ENCODE measurements at places on chromosomes 1 and 21.
A peak's percentile ranks its signal among the peaks of the same experiment; 100 is the strongest.

DNA sequence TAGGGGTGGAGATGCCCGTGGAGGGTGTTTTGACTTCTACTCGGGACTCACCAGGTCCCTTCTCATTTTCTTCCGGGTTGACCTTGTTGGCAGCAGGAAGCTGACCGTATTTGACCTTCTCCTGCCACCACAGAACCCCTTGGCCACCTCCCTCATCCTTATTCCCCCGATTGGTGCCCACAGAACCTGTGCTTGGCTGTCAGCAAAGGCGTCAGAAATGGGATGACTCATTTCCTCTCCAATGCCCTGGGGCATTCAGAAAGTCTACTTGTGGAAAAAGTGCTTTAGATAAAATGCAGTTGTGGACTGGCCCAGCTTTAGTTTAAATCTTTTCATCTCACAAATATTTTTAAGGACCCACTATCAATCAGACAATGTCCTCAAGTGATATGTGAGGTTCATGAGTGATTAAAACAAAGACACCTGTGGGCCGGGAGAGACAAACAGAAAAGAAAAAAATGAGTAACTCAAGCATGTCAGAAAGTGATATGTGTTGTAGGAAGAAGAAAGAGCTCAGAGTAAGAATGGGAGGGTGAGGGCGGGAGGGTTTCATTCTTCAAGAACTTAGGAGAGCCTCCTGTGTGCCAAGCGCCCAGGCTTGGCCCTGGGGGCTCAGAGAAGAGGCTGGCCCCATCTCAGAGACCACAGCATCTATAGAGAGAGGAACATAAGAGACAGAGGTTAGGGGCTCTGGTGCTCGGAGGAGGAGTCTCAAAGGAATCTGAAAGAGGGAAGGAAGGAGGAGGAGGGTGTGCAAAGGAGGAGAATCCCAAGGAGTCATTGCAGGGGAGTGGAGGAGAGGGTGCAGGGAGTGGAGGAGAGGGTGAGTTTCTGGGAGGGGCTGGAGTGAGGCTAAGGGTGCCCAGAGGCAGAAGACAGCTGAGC, 221.6 kb upstream of the VAMP3 start:
- DNase-seq, result peak; percentile 51
- H3K36me3 ChIP-seq, result no peaks in the 10 kb centered on the region
- H3K27me3 ChIP-seq, result no peaks in the 10 kb centered on the region
- no peak overlapping the region for H3K4me3 ChIP-seq
- H3K27ac ChIP-seq, result no peak overlapping the region

DNA sequence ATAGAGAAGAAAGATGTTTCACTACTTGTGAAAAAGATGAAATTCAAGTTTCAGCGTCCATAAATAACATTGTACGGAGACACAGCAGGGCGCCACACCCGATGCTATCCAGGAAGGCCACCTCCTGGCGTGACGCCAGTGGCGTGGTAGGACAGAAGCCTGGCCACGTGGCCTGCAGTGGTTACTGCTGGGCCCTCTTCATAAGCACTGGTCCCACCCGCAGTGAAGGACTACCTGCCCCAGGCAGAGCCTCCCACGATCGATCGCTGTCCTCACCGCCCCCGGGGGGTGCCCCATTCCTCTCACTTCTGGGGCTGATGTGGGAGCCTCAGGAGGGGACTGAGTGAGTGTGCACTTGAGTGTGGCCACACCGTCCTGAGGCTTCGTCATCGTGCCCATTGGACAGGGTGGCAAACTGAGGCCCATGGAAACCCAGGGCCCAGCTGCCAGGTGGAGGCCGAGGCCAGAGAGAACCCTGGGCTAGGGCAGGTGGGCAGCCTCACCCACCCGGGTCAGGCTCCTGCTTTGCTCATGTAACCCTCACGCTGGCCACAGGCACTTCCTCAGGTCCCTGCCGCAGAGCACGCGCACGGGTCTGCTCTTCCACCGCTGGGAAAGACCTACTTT, 11.7 kb upstream of the HES5 start:
- no peaks in the 10 kb centered on the region for H3K36me3 ChIP-seq
- H3K27ac ChIP-seq, result no peak overlapping the region
- no peak overlapping the region for H3K4me3 ChIP-seq
- H3K27me3 ChIP-seq, result no peaks in the 10 kb centered on the region
- no peaks in the 10 kb centered on the region for H3K4me1 ChIP-seq

DNA sequence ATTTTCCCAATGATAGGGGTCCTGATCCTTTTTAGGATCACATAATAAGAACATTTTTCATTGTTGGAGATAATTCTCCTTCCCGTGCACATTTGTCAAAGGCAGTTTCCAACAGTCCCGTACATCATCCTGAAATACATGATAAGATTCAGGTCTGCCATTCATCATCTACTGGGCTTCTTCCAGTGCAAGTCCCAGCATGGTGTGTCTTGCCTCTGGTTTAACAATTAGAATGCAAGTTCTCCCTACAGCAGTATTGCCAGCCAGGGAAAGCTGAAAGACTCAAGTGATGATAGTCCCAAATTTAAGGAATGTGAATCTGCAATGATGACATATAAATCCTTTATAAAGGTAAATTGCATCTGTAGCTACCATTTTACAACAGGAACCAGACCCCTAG, 146.2 kb downstream of the DAB1 start:
- no peak overlapping the region for H3K27ac ChIP-seq
- no peaks in the 10 kb centered on the region for H3K27me3 ChIP-seq
- H3K4me3 ChIP-seq, result no peak overlapping the region
- no peaks in the 10 kb centered on the region for H3K4me1 ChIP-seq

DNA sequence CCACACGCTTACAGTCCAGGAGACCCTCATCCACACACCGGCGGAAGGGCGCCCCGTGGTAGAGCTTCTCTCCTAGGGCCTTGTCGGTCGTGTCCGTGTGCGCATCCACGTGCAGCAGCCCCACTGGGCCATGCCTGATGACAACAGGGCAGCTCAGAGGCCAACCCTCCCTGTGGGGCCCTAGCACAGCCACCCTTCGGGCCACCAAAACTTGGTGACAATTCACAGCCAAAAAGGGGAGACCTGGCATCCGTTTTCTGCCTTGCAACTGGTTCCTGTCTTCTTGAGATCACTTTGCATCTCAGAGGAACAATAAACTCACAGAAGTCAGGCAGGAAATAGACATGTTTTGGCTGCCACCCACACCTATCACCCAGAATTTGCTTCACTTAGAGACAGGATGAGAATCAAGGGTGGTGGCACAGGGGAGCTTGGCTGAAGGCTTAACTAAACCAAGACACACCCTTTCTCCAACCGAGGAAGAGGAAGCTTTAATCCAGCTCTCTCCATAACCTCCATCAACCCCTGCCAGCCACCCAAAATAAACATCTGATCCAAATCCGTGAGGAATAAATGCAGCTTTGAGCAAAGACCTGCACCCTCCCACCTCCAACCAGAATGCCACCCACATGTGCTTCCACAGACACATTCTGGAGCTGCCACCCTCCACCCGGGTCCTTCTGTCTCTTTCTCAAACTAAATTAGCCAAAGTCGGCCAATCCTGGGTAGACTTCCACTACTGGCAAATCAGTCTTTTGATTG, 5.7 kb downstream of the AGMAT start:
- no peaks in the 10 kb centered on the region for H3K36me3 ChIP-seq
- H3K27me3 ChIP-seq, result no peaks in the 10 kb centered on the region
- no peaks in the 10 kb centered on the region for H3K4me1 ChIP-seq
- no peak for DNase-seq
- H3K4me3 ChIP-seq, result no peak overlapping the region

DNA sequence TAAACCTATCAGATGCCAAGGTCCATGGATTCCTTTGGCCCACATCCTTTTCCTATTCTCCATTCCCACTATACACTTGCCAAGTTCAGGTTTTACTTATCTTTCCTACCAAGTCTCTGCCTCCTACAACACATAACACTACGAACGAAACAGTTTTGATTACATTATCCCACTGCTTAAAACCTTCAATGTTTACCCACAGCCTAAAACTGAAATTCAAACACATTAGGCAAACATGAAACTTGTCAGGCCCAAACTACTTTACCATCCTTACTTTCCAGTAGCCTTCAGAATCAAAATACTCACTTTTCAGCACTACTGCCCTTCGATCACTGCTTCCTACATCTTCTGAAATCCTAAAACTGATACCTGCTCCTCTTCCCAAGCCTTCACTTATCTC, 3.0 kb downstream of the SCAF4 start:
- H3K27ac ChIP-seq, result no peak overlapping the region
- peaks cover 6% of the 10 kb centered on the region for H3K4me1 ChIP-seq
- no peak overlapping the region for H3K4me3 ChIP-seq
- DNase-seq, result no peak
- H3K27me3 ChIP-seq, result no peaks in the 10 kb centered on the region
- H3K36me3 ChIP-seq, result no peaks in the 10 kb centered on the region

- H3K27ac ChIP-seq, result no peak overlapping the region
- H3K4me1 ChIP-seq, result no peaks in the 10 kb centered on the region
- no peaks in the 10 kb centered on the region for H3K27me3 ChIP-seq
- no peak overlapping the region for H3K4me3 ChIP-seq
- H3K36me3 ChIP-seq, result no peaks in the 10 kb centered on the region
- DNase-seq, result no peak
These were observed 223.1 kb downstream of the RPS6KC1 start for GRCh38 chr1:213274140-213274539.

- H3K4me3 ChIP-seq, result no peak overlapping the region
- H3K27me3 ChIP-seq, result no peaks in the 10 kb centered on the region
- H3K27ac ChIP-seq, result no peak overlapping the region
- DNase-seq, result no peak
- no peaks in the 10 kb centered on the region for H3K4me1 ChIP-seq
These were observed 57.0 kb downstream of the LRRC53 start for GRCh38 chr1:74455390-74455789.

GRCh38 chr1:47190857-47191256, 1.0 kb upstream of the PDZK1IP1 start:
- no peak overlapping the region for H3K4me3 ChIP-seq
- peak; percentile 60 for DNase-seq
- peaks cover 3% of the 10 kb centered on the region for H3K4me1 ChIP-seq
- H3K27me3 ChIP-seq, result no peaks in the 10 kb centered on the region

GRCh38 chr1:233172201-233172600, 123.3 kb downstream of the PCNX2 start:
- H3K27ac ChIP-seq, result no peak overlapping the region
- no peak overlapping the region for H3K4me3 ChIP-seq
- H3K36me3 ChIP-seq, result no peaks in the 10 kb centered on the region

DNA sequence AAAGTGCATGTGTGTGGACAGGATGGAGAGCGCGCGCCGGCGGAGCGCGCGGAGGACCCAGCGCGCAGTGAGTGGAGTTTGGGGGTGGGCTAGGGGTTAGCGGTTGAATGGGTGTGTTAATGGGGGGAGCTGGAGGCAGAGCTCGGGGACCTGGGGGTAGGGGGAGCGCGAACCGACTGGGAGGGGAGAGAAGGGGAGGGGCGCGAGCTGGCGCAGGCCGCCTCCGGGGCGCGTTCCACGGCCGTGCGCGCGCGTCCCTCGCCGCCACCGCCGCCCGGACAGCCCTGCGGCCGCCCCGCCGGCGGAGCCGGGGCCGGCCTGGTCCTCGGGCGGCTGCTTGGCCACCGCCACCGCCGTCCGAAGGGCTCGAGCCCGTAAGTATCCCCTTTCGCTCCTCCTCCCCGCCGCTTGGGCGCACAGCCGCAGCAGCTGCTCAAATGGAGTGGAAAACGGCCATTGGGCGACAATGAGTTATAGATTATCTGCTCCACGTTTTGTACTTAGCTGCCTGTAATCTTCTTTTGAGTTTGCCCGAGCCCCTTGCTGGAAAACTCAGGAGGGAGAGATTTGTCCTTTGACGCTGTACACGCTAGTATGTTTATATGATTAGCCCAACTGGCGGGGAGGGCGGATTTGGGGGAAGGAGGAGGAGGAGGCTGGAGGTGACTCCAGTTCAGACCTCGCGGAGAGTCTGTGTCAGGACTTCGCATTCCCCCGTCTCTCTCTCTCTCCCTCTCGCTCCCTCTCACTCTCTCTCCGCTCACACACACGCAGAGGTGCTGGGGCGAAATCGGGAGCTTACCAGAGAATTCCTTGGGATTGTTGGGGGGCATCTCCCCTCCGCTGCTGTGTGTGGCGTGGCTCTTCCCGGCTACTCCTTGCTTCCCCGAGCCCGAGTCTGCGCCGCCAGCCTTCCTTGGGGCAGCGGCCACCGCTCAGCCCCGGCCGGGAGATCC, at the start of gene ADGRL2:
Gene ADGRL2 (plus strand): TSS at position 240 of the 956 bp plus-strand sequence. CDS start 36,051 bp downstream, outside the sequence.
- peak; percentile 91 for DNase-seq
- no peaks in the 10 kb centered on the region for H3K27me3 ChIP-seq
- peak within 1 kb of the TSS; percentile 96 for H3K4me3 ChIP-seq
- peak within 1 kb of the TSS; percentile 91 for H3K27ac ChIP-seq

GRCh38 chr21:45376459-45377324, 28.3 kb upstream of the COL18A1 start:
- H3K27me3 ChIP-seq, result no peaks in the 10 kb centered on the region
- H3K4me1 ChIP-seq, result no peaks in the 10 kb centered on the region
- peak; percentile 12 for DNase-seq
- no peak overlapping the region for H3K4me3 ChIP-seq

DNA sequence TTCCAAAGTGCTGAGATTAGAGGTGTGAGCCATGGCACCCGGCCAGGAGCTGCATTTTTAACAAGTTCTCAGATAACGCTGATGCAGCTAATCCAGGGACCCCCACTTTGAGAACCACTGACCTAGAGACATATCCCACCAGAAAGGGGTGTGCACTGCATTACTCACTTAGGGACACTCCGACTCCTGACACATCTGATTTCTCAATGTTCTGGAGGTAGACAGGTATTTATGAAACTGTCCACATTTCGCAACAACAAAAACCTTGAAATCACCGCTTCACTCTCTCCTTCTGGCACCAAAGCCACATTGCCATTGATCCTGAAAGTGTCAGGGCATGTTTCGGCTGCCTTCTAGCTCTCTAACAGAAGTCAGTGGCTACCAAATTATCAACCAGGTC, 23.2 kb upstream of the CAMTA1 start:
- H3K4me3 ChIP-seq, result no peak overlapping the region
- H3K36me3 ChIP-seq, result no peaks in the 10 kb centered on the region
- H3K27ac ChIP-seq, result no peak overlapping the region
- H3K4me1 ChIP-seq, result no peaks in the 10 kb centered on the region

DNA sequence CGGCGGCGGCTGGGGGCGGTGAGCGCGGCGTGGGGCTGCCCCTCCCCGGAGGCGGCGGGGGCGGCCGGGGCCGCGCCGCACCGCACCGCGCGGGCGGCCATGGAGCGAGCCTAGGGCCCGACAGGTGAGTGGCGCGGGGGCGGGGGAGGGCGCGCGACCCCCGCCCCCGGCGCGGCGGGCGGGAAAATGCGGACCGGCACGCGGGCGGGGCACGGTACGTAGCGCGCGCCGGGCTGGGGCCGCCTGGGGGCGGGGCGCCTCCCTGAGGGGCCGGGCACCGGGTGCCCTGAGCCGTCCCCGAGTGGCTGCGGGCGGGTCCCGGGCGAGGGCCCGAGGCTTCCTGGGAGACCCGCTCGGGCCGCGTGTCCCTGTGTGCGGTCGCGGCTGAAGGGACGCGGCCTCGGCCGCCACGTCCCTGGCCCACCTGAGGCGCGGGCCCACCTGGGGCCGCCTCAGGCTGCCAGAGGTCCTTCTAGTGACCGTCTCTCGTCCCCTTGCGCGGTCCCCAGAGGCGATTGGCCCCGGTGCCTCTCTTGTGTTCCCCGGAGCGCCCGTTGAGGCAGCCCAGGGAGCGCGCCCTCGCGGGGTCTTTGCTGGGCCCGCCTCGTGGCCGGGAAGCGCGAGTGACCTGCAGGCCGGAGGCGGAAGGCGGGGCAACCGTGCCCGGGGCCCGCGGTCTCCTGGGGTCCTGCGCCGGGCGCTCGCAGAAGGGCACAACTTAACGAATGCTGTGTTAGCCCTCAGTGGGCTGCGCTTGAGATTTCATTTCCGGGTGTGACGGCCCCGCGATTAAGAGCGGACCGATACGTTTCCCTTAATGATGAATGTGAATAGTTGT, 500 bp downstream of the FAM20B start:
- no peaks in the 10 kb centered on the region for H3K4me1 ChIP-seq
- DNase-seq, result peak; percentile 83
- H3K4me3 ChIP-seq, result peak overlapping the region; percentile 90
- H3K27ac ChIP-seq, result peak overlapping the region; percentile 74

GRCh38 chr1:156992215-156992614, 53.3 kb downstream of the ARHGEF11 start:
- H3K4me1 ChIP-seq, result no peaks in the 10 kb centered on the region
- H3K4me3 ChIP-seq, result no peak overlapping the region
- no peaks in the 10 kb centered on the region for H3K36me3 ChIP-seq
- no peak overlapping the region for H3K27ac ChIP-seq
- no peaks in the 10 kb centered on the region for H3K27me3 ChIP-seq
